Right hindlimb (tissue), 1 donor: ENCODE measurements at places on chromosomes 1 and 21.

DNA sequence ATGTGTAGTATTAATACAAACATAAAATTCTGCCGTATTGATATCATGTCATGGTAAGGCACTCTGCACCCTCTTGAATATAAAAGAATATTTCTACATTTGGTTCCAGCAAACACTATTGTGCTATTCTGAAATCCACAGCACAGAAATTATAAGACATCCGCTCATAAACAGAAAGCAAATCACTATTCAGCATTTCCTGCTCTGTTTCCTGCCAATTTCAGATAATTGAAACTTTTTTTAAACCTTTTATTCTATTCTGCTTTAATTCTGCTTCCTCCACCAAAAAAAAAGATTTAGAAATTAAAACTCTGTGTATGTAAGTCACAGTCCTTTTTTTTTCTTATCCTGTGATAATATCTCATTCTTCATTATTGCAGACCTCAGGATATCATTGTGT lies 39.6 kb upstream of the PLEKHO1 start:
- no peak for DNase-seq

DNA sequence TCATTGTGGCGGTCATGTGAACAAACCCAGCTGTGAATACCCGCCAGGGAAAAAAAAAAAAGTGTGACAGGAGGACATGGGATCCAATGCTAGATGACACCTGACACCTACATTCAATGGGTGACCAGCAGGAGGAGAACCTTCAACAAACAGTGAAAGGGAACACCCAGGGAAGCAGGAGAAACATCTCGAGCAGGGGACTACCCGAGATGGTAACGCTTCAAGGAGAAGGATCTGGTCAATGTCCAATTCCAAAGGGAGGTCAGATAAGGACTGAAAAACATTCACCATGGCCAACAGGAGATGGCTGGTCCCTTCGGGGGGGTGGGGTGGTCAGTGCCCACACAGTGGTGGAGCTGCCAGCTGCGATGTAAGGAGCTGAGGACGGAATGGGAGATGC lies 46.3 kb downstream of the PTPN14 start:
- DNase-seq = no peak

DNA sequence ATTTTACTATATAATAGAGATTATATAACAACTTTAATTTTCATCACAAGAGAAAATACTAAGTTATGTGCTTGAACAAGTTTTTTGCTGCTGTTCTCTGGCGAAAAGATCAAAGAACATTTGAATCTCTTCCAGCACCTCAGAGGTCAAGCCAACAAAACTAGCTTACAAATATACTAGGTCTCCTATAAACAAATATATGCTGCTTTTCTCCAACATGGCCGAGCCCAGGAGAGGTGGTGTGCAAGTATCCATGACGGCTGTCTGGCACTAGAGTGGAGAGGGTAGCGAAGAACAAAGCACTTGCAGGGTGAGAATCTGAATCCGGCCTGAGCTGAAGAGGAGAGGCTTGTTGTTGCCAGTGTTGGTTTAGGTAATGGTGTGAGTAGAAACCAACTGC lies 7.5 kb upstream of the FMO3 start:
- DNase-seq = no peak

DNA sequence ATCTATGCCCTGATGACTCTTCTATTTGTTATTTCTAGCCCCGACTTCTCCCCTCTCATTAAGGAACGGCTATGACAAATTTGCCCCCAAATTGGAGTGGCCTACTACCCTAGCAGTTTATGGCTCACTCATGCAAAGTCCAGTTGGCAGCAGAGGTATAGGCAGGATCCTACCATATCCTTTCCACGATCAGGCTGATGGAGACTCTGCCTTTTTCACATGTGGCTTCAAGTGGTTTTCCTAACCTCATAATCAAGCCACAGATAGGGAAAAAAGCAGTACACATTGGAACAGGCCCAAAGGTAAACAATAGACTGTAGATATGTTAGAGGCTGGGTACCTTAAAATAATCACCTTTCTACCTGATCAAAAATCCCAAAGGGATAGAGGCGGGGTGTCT lies 292.5 kb downstream of the NCAM2 start:
- no peak for DNase-seq

GRCh38 chr1:62905872-62906271 lies 121.9 kb downstream of the ATG4C start:
- DNase-seq = peak; percentile 28

DNA sequence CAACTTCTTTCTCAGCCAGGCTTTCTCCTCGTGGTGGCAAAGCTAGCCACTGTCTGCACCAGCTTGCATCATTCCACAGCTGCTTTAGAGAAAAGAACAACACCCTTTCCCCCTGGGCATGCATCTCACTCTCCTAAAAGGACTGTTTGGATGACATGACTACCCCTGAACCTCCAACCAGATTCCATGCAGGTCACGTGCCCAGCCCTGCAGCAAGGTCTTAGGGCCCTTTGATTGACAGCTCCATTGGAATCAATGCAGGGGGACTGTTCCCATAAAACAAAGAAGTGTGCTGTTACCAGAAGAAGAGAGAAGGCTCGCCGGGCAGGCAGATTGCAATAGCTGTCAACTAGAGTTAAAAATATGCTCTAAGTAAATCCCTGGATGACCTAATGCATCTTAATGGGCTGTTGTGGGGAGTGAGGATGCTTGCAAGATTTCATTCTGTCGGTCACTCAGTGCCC lies 24.4 kb downstream of the KCNA2 start:
- no peak for DNase-seq

GRCh38 chr1:107750364-107750959 lies 214.5 kb downstream of the VAV3 start:
- peak; percentile 56 for DNase-seq

DNA sequence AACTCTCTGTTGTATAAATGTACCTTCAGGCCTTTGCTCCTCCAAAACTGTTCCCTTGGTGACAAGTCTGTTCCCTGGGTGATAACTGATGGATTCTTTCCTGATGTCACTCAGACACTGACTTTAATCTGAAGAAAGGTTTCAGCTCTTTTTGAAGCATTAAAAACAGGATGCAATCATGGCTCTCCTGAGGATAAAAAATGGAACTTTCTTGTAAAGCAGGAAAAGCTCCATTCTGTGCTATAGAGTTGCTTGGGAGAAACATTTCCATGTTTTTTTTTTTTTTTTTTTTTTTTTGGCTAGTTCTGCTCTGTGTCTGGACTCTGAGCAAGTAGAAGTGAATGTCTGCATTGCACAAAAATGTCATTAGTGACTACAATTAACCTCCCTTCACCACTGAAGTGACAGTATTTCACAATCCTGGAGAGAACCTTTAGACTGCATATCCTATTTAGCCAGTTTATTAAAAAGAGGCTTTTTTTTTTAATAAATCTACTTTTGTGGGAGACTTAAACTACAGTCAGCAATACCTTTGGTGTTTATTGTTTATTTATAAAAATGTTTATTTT lies 101.7 kb upstream of the PRMT6 start:
- no peak for DNase-seq

- DNase-seq = no peak
Observed at GRCh38 chr1:35838693-35839245, 31.0 kb downstream of the AGO4 start.

DNA sequence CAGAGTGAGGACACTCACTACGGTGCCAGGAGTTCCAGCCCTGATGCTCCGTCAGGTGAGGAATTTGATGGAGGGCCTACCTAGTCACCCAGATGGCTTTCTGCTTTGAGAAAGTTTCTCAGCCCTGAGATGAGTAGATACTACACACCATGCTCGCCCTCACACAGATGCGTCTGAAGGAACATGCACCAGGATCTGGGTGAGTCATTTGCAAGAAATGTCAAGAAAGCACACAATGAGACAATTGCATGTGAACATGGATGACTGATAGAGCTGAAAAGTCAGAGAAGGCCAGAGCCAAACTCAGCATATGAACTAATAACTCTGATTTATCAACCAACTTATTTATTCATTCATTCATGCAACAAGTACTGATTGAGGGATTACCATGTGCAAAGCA lies 483.9 kb downstream of the OMA1 start:
- no peak for DNase-seq

DNA sequence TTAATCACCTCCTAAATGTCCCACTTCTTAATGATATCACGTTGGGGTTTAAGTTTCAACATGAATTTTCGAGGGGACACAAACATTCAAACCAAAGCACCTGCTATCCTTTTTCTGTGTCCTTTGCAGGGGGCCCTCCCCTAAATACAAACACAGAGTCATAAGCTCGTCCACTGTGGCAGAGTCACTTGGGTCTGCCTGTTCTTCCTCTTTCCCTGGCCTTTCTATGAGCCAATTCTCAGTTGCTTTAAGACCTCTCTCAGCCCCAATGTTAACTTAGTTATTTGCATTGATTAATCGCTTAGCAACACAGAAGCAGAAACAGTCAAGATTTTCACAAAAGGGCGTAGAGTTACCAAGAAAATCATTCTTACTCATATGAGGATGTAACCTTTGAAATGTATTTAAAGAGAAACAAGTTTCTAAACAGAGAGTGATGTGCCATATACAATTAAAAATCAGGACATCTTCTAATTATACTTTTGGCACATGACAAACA lies 14.9 kb downstream of the APCS start:
- DNase-seq = no peak

GRCh38 chr1:106879538-106879937 lies 176.9 kb upstream of the PRMT6 start:
- no peak for DNase-seq

DNA sequence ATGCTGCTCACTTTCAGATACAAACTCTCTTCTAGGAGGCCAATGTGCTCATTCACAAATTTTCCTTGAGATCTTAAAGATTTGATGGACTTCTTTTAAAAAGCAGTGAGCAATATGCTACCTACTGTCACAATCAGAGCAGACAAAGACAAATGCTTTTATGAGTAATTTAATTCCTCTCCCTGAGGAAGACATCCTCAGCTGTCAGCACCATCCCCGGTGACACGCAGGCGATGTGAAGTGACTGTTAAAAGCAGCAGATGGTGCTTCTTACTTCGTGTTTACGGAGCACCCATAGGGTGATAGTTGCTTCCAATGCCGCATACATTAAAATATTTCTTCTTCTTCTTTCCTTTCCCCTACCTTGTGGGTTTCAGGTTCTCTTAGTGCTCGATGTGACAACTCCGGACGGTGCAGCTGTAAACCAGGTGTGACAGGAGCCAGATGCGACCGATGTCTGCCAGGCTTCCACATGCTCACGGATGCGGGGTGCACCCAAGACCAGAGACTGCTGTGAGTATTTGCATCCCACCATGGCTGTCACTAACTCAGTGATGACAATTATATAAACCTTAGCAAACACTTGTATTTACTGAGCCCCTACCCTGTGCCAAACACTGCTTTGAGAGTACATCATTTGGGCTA lies 29.1 kb downstream of the LAMC2 start:
- DNase-seq = no peak

- no peak for DNase-seq
Observed at GRCh38 chr1:234820597-234820996, 210.6 kb upstream of the IRF2BP2 start.

DNA sequence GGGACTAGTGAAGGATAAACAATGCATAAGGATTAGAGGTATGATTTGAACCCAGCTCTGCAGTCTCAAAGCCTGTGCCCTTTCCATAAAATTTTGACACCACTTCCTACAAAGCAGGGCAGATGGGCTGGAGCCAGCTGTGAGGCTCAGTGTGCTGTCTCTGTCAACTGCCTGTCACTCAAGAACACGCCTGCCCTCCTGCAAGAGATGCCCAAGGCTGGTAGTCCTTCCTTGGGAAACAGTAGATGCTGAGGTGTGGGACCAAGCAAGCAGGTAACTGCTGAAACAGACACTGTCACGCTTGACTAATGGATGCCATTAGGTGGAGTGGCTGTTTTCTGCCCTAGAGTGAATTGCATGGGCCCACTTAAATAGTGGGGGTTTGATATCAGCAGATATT lies 402.0 kb downstream of the PTPRU start:
- DNase-seq = no peak

GRCh38 chr21:35481005-35481404 lies 431.9 kb upstream of the RUNX1 start:
- DNase-seq = no peak

DNA sequence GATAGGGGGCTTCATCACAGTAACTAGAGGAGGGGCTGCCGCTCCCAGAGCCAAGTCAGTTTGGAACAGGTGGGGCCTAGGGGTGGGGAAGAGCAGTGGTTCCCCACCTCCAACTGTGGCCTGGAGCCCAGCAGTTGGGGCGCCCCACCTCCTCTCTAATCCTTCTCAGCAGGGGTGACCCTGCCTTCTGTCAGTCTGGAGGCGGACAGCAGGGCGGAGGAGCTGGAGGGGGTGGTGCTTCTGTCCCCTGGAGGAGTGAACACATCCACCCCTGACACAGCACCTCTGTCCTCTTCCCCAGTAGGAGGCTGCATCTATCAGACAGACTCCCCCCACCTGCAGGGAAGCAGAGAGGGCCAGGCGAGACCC lies 73.8 kb downstream of the MRPL37 start:
- DNase-seq = peak; percentile 76

DNA sequence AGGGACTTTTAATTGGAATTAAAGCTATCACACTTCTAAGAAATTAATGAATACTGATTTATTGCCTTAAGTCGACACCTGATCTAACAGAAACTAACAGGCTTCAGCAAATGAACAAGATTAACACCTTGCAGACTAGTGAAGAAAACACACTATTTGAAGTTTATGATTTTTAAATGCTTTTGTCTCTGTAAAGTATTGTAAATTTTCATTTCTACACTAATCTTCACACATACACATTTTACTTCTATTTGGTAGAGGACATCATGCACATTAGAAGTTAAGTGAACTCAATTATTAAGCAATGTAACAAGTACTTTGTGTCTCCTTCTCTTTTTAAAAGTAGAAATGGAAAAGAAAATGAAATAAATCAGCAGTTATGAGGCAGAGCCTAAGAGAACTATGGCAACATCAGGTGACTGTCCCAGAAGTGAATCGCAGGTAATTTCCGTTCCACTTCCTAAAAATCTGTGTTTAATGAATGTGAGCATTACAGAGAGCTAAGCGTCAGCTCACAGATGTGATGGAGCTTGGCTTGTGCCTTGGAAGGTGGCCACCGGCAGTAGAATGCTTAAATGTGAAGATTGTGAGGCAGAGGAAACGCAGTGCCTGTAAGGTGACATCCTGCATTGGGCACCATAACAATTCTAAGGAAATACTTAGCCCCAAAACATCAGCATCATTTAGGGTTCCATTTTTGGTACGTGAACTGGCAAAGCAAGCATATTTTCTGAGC lies 1.2 kb downstream of the PRMT2 start:
- no peak for DNase-seq

- DNase-seq = no peak
Observed at GRCh38 chr1:50559421-50559820, 136.2 kb upstream of the DMRTA2 start.

- DNase-seq = no peak
Observed at GRCh38 chr1:76285578-76286135, 211.1 kb downstream of the ST6GALNAC3 start.

- no peak for DNase-seq
Observed at GRCh38 chr1:50491142-50491541, 67.9 kb upstream of the DMRTA2 start.
